ENCODE measurements at places on chromosomes 3 and 15.
A peak's percentile ranks its signal among the peaks of the same experiment; 100 is the strongest.

DNA sequence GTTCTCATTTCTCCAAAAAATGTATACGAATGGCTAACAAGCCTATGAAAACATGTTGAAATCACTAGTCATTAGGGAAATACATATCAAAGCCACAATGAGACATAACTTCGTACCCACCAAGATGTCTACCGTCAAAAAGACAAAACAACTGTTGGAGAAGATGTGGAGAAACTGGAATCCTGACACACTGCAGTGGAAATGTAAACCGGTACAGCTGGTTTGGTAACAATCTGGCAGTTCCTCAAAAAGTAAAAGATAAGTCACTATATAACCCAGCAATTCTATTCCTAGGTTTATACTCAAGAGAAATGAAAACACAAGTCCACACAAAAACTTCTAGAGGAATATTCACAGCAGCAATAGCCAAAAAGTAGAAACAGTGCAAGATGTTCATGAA, 7.0 kb downstream of the SCAPER start:
- DNase-seq = no peak

- no peak for DNase-seq
Observed at GRCh38 chr3:108838436-108838835, 15.8 kb downstream of the TRAT1 start.

DNA sequence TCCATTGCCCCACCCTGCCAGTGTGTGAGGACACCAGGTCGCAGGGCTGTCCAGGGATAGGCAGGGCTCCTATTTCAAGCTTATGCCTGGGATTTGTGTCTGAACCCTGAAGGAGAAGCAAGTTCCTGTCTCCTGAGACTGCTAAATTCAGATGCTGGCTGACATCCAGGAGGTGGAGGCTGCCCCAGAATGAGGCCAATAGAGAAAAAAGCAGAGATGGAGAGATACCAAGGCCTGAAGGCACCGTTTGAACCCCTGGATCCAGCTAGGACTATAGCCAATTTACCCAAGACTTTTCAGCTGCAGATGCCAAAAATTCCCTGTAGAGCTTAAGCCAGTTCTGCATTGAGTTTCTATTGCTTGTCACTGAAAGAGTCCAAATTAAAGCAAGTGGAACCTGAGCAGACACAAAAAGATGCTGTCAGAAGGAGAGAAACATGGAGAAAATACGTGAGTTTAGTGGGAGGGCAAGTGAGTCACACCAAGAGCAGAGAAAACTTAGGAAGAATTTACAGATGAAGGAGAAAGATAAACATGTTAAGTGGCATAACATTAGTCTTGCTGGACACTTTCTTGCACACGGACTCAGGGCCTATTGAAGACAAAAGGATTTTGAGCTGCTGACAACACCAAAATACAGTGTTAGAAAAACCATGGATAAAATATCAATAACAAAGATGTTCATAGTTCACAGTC, 148.6 kb downstream of the CNTN3 start:
- DNase-seq = no peak

DNA sequence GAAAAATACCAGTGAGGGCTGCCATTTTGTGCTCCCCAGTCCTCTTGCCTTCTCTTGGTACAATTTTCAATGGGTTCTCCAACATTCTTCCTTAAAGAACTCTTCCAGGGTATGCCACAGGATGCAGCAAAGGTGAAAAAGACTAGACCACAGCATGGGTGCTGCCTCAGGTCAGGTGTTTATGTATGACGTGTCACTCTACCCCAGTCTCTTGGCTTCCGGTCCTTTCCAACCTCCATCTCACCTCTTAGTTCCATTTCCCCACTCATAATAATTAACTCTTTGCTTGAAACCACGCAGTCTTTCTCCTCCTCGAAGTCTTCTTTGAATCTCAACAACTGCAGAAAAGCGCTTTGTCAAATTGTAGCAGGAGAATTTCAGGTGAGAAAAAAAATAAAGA, 104.7 kb upstream of the TBC1D5 start:
- no peak for DNase-seq

DNA sequence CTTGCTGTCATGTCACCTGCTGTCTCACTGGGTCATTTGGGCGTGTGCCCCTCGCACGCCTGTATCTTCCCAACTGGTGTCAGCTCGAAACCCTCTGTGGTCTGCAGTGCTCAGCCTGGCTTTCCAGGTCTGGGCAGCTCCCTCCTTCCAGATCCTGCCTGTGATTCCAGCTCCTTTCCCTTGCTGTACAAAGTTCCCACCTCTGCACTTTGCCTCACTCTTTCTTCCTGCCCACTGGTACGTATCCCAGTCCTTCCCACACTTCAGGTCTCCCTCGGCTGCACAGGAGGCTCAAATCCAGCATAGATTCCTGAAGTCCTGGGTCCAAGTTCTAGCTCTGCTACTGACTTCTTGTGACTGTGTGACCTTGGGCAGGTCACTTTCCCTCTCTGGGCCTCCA, 2.1 kb upstream of the PAQR5 start:
- DNase-seq = no peak

GRCh38 chr3:141828890-141829289, 47.6 kb upstream of the ATP1B3 start:
- DNase-seq = no peak

DNA sequence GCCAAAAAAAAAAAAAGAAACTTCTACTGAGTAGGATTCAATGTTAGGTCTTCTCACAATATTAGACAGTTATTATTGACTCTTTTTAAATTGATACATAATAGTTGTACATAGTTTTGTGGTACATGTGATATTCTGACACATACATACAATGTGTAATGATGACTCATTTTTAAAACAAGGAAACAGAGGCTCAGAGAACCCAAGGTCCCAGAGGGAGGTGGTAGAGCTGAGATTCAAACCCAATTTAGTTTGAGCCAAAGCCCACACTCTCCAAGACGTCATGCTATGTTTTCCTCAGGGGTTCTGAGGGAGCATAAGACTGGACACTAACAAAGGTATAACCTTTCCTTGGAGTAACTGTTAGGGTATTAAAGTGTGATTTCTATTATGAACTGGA, 40.6 kb downstream of the MYO5C start:
- DNase-seq = no peak

DNA sequence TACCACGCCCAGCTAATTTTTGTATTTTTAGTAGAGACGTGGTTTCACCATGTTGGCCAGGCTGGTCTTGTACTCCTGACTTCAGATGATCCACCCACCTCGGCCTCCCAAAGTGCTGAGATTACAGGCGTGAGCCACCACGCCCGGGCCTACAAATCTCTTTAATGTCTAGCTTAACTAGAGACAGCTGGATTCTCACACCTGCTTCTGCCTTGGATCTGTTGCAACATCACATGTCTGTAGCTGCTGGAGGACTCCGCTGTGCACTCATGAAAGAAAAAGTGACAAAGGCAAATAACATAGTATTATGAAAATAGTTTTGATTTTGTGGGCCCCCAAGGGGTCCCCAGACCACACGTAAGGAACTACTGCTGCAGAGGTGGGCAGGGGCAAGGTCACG, 85.9 kb downstream of the NCEH1 start:
- DNase-seq = no peak

GRCh38 chr3:169759256-169759655, 5.6 kb downstream of the TERC start:
- no peak for DNase-seq

DNA sequence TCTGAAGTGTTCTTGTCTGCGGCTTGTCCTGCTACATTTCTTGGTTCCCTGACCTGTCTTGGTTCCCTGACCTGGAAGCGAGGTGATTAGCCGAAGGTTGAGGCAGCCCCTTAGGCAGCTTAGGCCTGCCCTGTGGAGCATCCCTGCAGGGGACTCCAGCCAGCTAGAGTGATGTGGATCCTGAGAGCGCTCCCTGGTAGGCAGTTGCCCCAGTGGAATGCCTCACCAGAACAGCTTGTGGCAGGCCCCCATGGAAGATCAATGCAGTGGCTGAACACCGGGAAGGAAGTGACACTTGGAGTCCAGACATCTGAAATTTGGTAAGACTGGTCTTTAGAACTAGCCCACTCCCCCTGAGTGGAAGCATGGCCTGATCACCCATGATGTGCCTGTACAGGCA, 5.5 kb upstream of the ROBO1 start:
- no peak for DNase-seq

- no peak for DNase-seq
Observed at GRCh38 chr3:69251078-69251805, 128.8 kb upstream of the LMOD3 start.

- no peak for DNase-seq
Observed at GRCh38 chr3:114408736-114409670, 115.2 kb downstream of the TIGIT start.

- no peak for DNase-seq
Observed at GRCh38 chr3:115254492-115255196, 107.6 kb upstream of the ZBTB20 start.

GRCh38 chr15:72319985-72320671, at the start of gene CELF6:
CELF6 (minus strand) TSS chr15:72320157; CDS start chr15:72319874, 283 bp downstream.
- peak; percentile 52 for DNase-seq

GRCh38 chr3:186965141-186965879, 35.0 kb downstream of the ST6GAL1 start:
- DNase-seq = no peak

DNA sequence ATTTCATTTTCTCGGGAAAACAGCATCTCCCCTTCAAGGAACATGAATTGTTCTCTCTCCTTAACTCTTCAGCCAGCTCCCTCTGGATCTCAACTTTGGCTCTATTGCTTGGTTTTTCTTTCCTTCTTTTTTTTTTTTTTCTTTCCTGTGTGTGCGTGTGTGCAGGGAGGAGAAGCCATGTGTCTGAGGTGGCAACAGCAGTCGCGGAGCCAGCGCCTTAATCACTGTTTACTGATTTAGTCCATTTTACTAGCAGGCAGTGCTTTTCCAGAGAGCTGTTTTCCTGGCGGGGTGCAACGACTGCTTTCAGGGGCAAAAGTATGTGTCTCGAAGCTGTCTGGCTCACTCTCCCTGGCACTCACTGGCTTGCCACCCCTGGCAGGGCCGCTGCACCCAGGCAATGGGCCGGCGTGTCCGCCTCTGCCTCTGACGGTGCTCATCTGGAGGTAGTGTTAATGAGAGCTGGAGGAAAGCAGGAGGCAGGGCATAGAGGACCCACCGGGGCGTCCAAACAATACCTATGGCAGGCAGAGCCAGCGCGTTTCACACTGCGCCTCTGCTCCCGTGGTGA, 835.4 kb upstream of the NR2F2 start:
- no peak for DNase-seq

- DNase-seq = no peak
Observed at GRCh38 chr3:40593351-40593750, 68.6 kb downstream of the ZNF621 start.

- no peak for DNase-seq
Observed at GRCh38 chr3:169563775-169564059, 99.8 kb downstream of the MECOM start.

GRCh38 chr3:113439606-113440005, 1.7 kb downstream of the CFAP44 start:
- DNase-seq = no peak

DNA sequence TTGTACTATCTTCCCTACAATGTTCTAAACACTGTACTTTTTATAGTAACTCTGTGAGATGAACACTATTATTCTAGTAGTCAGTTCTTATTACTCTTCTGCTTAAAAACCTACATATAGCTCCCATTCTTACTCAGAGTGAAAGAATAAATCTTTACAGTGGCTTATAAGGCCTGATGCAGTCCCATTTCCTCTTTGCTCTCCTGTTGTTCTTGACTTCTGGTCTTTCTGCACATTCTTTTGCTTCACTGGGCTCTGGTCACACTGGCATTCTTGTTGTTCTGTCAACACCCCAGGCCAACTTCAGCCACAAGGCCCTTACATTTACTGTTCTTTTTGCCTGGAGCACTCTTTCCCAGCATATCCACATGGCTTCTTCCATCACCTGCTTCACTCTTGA, 58.2 kb upstream of the TP63 start:
- DNase-seq = no peak

DNA sequence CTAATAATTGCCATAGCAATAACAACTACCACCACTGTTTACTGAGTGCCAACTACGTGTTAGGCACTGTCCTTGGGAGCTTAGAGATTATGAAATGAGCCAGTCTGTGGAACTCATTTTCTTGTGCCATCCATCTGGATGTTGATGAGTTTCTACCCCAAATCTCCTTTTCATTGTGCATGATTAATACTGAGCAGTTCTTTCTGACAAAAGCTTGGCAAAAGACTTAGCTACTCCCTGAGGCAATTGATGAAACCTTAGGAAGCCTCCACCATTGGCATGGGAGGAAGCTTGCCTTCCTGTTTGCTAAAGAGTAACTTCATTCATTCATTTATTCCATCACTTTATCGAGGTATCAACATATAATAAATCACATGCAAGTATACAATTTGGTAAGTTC, 39.8 kb downstream of the PRICKLE2 start:
- no peak for DNase-seq

DNA sequence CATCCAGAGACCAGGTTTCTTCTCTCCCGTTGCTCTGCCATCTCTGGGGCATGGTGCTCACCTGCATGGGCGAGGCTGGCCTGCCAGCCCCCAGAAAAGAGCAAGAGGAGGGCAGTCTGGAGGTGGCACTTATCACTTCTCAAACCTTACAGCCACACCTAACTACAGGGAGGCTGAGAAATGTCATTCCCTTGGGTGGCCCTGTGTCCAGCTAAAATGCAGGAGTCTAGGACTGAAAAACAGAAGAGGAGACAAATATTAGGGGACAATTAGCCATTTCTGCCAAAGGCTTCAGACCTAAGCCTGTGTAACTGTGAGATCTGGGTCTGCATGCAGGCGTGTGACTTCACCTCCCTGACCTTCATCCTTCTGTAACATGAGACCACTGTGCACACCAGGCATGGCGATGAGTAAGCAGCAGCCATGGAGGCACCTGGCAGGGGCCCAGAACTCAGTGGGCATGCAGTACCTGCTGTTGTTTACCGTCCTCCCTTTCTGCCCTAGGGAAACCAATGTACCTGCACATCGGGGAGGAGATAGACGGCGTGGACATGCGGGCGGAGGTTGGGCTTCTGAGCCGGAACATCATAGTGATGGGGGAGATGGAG, 83.4 kb downstream of the MESD start:
- DNase-seq = no peak

DNA sequence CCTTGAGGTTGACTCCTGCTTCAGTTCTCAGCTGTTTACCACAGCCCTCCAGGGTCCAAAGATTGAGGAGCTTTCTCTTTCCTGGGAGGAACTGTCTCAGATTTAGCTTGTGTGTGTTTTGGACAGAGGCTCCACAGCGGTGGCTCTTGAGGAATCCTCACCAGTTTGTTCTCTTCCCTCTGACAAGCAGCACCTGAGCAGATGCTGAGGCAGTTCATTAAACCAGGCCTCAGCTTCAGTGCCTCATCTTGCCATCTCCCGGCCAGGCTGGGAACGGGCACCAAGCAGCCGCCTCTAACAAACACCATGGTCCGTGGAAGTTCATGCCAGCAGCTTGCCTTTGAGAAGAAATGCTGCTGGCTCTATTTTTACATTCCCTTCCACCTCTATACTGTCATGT, 25.8 kb upstream of the TIMP4 start:
- DNase-seq = no peak

Data from effector CD8-positive, alpha-beta T cell (primary cell).